Osteocyte (in vitro differentiated cells): ENCODE measurements at places on chromosomes 5 and 9. TPM values are rescaled to one million over a fixed set of nuclear protein-coding genes. Genes with fewer than 3 reads are reported as not detected.

The LHX3 gene
- total RNA-seq = not detected in 2 replicates

The DIRAS2 gene
- 2.7 and 5.1 TPM in 2 replicates for total RNA-seq

The DNM1 gene
- total RNA-seq = 40.2 and 45.4 TPM in 2 replicates

The CD74 gene
- not detected in 2 replicates for total RNA-seq

The LIFR gene
- 8.1 and 8.9 TPM in 2 replicates for total RNA-seq

The SH3RF2 gene
- total RNA-seq = 0.38 and 0.52 TPM in 2 replicates

- DNase-seq = no peak
Measured at GRCh38 chr5:108059334-108059733, 322.6 kb downstream of the FBXL17 start.

DNA sequence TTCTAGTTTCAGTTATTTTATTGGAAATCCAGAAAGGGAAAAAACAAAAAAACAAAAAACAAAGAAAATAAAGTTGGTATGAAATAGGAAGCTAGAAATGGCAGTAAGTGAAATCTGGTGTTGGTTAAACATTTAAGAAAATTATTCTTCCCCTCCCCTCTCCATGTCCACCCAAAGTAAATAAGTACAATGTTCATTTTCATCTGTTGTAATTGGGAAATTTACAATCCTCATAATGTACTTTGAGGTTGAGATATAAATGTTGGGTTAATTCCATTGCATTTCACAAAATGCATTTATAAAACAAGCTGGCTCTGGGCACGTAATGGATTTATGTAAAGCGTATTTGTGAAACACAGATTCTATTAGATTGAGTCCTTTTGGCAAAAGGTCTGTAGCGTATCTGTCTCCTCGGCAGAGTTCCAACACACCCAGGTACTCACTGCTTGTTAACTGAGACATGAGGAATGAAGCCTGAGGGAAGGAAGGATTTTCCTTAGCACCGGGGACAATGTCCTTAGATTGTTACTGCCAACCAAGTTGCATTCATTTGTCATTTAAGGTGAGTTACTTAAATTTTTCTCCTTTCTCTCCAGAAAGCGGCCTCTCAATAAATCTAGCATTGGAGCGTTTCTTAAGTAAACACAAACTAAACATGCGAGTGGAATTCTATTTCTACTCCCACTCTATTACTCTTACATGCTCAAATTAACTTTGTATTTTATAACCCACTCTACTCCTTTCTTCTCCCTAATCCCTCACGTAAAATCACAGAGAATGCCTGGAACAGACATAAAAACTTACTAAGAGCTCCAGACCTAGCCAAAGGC is 912.3 kb upstream of the WWC1 start:
- DNase-seq = no peak

DNA sequence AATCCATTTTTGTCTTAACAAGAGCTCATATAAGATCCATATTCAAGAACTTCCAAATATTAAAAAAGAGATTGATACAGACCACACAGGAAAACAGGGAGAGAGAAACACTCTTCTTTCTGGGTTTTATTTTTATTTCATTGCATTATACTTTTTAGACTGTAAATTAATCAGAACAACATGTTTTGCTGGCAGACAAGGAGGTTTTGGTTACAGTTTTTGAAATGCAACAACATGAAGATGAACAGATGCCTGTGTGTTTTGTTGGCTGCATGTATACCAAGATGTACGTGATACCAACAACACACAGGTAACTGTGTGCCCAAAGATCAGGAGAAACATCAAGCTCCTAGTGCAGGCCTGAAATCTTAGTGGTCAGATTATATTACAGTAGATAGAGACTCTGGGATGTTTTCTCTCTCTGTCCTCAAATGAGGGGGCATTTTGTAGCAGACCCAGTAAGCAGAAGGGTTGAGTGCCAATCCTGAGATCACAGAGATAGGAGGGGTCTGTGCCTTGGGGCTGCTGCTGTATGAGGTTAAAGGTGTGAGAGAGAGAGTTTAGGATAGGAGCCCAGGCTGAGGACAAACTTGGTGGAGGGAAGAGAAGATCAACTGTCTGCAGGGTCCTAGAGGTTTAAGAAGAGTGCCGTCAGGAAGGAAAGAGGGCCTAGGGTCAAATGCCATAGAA is 152.2 kb downstream of the DCP2 start:
- DNase-seq = no peak

DNA sequence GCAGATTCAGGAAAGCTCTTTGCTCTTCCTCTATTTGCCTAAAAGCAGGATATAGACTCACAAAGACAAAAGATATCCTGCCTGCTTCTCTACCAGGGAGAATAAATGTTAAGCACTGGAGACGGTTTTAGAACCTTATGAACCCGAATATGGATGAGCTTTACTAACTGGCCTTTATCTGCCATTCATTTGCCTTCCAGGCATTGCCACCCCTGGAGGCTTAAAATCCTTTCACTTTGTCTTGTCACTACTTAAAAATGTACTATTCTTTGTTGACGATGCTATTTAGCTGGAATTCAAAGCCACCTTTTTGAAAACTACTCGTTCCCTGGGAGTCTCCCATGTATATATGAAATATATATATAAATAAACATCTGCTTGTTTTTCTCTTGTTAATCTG is 23.2 kb upstream of the LVRN start:
- no peak for DNase-seq

DNA sequence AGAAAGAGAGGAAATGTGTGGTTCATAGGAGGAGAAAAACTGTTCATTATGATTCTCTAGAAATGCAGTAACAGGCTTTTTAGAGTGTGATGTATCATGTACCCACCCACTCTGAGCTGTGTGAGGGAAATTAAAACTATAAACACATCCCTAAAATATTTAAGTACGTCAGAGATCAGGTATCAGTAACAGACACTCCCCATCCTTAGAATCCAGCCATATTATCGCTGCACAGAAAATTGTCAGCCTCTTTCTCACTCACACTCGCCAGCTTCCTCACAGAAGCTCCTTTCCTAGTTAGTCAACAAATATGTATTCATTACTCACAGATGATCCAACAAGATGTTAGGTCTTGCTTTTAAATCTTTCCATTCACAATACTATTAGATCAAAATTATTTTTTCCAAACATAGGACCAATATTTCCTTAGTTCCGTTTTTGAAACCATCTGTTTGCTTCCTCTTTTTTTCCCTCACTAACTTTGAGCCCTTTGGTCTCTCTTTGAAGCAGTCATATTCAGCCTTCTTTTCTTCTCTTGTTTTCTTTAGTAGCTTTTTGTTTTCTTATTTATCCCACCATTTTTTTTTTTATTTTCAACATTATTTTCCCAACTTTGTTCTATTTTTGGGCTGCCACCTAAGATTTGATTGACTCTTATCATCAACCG is 13.6 kb upstream of the MAST4 start:
- DNase-seq = no peak

GRCh38 chr9:115978659-115979096 is 174.9 kb upstream of the PAPPA start:
- no peak for DNase-seq

DNA sequence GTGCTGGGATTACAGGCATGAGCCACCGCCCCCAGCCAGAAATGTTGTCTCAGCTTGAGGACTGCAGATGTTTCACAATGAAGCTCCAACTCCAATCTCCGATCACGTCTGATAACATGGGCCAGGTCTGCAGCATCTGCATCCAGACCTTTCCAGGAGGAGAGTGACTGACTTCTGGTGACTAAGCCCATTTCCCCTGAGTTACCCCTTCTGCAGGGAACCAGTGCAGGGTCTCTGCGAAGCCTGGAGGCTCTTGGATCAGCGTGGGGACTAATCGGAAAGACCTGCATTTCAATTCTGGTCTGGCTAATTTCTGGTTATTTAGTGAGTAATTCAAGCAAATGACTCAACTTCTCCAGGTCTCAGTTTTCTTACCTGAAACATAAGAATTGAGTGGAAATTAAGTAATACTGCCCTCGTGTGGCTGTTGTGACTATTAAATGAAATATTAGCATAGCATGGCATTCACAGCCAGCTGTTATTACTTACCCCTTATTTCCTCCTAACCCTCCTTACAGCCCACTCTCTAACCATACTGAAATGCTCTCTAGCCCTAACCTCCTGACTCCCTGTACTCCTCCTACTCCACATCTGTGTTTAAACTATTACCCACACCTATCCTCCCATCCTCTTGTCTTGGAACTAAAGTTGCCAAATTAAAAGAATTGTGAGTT is 2.2 kb upstream of the GNPDA1 start:
- DNase-seq = no peak

DNA sequence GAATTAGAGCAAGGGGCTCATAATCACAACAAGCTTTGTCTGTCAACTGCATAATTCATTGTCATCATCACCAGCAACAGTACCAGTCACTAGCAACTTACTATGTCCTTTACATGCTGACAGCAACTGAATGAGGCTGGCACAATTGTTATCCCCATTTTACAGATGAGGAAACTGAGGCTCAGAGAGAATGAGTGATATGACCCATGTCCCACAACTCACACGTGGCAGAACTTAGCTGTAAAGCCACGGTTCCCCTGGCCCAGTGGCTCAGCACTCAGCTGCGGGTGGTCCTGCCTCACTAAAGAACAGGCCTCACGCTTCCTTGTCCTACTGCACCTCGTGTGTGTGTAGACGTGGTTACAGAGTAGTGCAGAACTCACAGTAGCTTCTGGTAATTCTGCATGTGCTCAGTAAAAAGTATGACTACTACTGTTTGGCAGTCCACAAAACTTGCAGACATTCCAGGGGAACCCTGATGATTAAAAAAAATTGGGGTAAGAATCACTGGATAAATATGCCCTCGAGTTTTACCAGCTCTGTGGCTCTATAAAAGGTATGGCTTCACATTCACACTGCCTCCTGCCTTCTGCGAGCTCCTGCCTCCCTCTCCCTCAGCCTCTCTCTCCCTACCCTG is 30.2 kb downstream of the AFAP1L1 start:
- no peak for DNase-seq

- DNase-seq = no peak
Measured at GRCh38 chr9:129968690-129969485, 74.1 kb downstream of the FNBP1 start.

- no peak for DNase-seq
Measured at GRCh38 chr5:9513827-9514226, 32.0 kb downstream of the SEMA5A start.

DNA sequence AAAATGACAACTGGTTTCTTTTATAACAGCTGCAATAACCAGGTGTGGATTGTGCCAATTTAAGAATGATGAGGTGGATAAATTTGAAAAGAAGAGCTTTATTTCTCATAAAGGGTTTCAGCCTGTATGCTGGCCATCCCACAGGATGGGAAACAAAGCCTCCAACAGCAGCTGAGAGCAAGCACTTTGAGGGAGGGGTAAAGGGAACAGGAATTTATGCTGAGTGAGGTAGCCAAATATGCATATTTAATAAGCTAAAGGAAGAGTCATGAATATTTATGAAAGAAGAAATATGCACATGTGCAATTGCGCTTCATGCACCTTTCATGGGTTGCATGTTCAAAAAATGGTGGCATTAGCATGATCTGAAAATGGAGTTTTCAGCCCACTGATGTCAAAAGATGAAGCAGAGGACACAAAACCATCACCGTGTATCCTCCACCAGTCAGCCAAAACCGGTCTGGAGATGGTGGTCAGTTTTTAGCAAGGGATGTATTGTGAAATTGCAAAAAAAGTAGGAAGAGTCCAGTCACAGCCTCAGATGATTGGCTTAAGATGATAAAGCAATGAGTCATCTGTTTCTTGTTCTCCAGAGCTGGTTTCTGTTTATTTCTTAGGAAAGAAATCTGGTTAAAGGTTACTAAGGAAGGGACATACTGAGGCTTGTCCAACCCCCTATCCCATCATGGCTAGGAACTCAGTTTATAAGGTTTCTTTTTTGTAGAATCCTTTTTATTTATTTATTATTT is 47.9 kb downstream of the DEPDC1B start:
- DNase-seq = no peak

GRCh38 chr5:5025098-5025773 is 114.9 kb upstream of the ADAMTS16 start:
- DNase-seq = no peak

GRCh38 chr5:89281766-89282553 is 399.0 kb upstream of the MEF2C start:
- DNase-seq = no peak

DNA sequence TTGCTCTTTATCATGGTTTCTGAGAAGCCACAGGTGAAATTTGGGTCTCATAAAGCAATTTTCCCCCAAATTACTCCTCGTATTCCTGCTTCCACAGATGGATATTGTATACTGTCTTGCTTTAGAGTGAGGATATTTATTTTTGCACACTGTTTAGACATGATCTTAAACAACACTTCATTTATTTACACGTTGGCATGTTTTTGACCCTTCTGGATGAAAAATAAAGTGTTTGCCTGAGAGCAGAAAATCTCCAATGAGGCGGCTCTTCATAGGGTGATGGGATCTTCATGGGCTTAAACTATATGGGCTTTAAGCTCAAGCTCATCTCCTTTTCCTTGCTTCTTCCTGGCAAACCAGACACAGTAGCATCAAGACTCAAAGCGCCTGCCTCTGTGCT is 148.4 kb downstream of the MACROH2A1 start:
- DNase-seq = no peak

- peak; percentile 80 for DNase-seq
Measured at GRCh38 chr5:6448622-6449464, at the start of gene UBE2QL1. TSS of gene UBE2QL1 (plus strand) at chr5:6448859. CDS start at chr5:6448894, 35 bp downstream.

- no peak for DNase-seq
Measured at GRCh38 chr5:168941901-168942300, 359.0 kb downstream of the SLIT3 start.

GRCh38 chr5:33371660-33372059 is 69.1 kb upstream of the TARS1 start:
- DNase-seq = no peak

GRCh38 chr9:133659516-133659915 is 23.4 kb downstream of the DBH start:
- no peak for DNase-seq

DNA sequence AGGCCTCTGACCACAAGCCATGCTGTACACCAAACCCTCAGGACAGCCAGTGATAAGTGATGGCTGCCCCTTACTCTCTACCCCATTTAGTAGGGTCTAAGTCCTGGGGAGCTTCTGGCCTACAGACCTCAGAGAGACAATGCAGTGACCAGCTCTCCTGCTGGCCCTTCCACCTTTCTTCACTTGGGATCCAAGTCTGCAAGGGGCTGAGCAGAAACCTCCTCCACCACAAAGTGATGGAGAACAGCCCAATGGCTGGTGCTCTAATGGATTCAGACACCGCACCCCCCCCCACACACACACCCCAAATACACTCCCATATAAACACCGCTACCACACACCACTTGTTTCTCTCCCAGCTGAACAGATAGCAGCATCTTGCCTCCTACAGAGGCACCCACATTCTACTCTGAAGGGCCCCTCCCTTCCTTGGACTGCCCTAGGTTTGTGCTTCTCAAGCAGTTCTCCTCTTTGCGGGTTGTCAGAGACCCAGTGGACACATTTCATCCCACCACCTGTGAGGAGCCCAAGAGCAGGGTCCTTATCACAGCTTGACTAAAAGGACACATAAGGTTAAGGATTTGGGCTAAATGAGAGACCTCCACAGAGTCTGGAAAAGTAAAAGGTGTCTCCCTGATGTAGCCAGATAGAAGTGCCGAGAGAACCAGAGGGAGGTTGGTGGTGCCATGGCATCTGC is 1.3 kb upstream of the PDLIM4 start:
- peak; percentile 49 for DNase-seq

- no peak for DNase-seq
Measured at GRCh38 chr9:37917801-37918664, 14.1 kb upstream of the SLC25A51 start.
